DMS53 (cell line): ENCODE measurements at places on chromosomes 2 and 18.

DNA sequence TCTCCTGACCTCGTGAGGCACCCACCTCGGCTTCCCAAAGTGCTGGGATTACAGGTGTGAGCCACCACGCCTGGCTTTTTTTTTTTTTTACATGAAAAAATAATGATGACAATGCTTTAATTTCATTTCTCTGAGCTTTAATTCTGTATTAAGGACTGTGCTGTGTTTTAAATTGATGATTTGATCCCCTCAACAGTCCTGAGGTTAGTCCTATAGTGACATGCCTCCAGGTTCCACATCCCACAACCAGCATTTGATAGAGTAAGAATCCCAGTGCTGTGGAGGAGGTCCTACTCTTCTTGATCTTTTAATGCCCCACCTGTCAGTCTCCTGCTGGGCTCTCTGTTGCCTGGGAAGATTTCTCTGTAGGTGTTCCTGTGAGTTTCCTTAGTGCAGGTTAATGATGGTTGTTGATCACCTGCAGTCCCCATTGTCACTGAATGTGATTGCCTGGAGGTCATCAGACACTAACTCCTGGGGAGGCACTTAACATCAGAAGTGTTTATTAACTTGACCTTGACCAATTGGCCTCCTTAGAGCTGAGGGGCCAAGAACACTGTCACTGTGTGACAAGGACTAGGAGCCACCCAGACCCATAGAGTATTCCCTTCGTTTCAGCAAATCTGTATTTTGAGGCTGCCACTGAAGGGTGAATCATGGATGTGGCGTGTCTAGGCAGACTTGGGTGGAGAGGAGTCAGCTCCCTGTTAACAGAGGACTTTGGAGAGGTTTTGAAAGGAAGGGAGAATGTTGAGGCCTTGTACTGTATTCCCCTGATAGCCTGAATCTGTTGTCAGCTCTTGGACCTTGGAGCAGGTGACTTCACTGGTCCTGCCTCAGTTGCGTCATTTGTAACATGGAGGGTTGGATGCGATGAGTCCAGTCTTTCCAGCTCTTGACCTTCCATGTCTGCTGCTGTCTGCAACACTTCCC, 11.5 kb downstream of the ASAP2 start:
- no peak for DNase-seq

DNA sequence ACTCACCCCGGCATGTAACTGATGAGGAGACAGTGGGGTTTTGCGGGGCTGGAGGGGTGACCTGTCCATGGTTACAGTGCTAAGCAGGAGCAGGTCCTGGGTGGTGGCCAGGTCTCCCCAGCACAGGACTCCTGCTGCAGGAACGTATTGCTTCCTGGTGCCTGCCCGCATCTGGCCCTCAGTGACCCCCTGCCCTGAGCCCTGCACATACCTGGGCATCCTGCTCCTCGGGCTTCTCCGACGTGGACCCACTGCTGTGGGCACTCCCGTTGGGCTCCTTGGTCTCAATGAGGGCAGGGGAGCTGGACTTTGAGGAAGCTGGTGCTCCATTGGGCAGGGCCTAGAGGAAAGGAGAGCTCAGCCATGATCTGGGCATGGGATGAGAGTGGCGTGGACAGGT, 43.5 kb downstream of the CENPO start:
- no peak for DNase-seq

DNA sequence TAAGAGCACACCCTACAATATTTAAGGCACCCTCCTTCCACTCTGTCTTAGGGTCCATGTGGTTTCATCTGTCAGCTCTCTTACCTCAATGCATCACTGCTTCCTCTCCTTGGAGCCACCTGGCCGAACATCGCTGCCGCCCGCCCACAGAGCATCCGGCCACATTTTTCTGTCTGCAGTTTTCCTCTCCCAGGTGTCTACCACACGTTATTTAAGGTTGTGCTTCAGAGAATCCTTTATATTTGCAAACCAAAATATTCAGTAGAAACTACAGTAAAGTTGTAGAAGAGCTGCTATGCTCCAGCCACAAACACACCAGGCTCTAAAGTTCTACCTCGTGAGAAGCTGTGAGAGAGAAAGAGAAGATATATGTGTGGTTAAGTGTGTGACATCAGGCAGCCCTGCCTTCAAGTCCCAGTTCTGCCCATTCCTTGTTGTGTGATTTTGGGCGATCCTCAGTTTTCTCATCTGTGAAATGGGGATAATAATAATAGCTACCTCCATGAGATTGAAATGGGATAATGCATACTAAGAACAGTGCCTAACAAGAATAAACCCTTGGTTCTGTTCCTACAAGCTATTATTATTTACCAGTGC, 4.9 kb upstream of the STK17B start:
- no peak for DNase-seq

GRCh38 chr2:204917089-204917701, 371.9 kb downstream of the PARD3B start:
- no peak for DNase-seq

- DNase-seq, result no peak
Measured at GRCh38 chr18:79778291-79778791, 19.4 kb upstream of the KCNG2 start.

DNA sequence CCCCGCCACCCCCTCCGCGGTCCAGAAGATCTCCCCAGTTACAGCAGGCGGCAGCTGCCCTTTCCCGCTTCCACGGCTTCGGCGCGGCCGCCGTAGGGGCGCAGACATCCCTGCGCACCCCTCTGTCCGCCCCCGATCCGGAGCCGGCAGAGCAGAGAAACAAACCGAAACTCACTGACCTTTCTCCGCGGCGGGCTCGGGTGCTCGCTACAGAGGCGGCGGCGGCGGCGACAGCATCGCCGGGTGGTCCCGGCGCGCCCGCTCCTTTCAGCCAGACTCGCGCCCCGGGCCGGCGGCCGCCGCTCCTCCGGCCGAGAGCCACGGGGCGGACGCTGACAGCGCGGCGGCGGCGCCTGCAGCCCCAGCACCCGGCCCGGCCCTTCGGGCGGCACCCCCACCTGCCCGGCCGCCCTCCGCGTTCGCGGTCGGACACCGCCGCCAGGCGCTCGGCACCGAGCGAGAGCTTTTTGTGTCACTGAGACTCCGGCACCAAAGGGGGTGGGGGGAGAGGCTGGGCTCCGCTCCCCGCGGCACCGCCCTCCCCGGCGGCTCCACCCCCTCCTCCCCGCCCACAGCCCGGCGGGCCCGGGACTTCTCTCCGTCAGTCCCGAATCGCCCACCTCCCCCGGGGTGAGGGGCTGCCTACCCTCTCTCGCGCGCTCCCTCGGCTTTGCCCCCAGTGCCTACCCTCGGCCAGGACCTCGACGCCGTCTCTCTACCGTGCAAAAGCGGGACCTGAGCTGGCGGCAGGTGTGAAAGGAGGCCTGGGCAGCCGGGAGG, 1.4 kb upstream of the RNF152 start:
- peak; percentile 95 for DNase-seq

GRCh38 chr2:183195998-183196409, 71.8 kb downstream of the NUP35 start:
- no peak for DNase-seq

- no peak for DNase-seq
Measured at GRCh38 chr2:9944330-9944758, 7.1 kb upstream of the GRHL1 start.

DNA sequence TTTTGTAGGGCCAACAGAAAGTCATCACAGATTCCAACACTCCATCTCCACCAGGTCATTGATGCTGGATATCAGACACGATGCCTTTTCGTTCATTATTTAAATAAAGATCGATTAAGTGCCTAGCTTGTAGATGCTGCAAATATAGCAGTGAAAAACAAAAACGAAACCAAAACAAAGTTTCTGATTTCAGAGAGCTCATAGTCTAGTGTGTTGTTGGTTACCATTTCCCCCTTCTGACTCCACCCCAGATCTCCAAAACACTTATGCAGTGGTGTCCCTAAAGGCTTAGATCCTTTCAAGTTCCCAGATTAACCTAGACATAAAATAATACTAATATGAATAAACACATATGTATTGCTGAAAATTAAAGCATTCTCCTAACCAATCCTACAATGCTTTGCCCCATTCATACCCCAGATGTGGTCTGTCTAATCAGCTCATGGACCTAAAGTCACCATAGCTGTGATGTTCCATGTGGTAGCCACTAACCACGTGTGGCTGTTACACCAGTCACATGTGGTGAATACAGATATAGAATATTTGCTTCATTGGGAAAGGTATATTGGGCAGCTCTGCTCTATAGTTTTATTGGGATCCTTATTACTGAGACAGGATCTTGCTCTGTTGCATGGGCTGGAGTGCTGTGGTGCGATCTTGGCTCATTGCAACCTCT, 787.2 kb downstream of the TDRD15 start:
- DNase-seq, result no peak

- DNase-seq, result peak; percentile 92
Measured at GRCh38 chr2:71223767-71224333, 3.1 kb downstream of the PAIP2B start.

GRCh38 chr2:99794414-99794813, 304.6 kb upstream of the REV1 start:
- no peak for DNase-seq

DNA sequence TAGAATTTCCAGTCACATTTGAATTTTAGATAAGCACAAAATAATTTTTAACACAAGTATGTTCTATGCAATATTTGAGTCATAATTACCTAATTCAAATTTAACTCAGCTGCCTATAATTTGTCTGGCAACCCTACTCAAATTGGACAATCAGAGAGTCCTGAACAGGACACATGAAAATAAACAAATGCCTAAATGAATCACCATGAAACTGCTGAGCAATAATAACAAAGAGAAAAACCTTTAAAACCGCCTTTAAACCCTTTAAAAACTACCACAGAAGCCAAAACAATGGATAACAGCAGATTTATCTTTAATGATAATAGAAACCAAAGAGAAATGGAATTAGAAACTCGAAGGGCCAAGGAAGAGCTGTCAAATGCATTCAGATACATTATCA, 39.5 kb downstream of the ARL4C start:
- no peak for DNase-seq

GRCh38 chr18:78995740-78996395, 16.2 kb downstream of the SALL3 start:
- no peak for DNase-seq

DNA sequence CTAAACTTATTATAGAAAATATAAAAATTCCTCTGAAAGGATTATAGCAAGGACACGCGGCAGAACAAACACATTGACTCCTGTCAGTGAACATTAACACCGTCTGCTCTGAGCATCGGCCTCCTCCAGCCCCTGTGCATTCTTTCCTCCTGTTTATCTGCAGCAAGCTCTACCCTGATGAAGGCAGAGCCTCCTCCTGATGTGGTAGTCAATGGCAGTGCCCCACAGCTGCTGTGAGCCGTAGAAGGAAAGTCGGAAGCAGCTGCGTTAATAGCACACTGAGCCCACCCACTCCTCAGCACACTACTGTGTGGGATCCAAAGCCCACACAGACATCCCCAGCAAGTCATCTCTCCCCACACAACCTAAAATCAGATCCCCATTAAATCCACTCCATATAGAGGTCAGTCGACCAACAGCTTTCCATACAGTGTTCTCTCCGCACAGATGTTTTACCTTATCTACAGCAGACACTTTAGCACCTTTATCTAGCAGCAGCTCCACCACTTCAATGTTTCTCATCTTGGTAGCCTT, 41.0 kb downstream of the KIDINS220 start:
- no peak for DNase-seq

- DNase-seq, result no peak
Measured at GRCh38 chr2:238227587-238228032, 12.2 kb downstream of the HES6 start.

DNA sequence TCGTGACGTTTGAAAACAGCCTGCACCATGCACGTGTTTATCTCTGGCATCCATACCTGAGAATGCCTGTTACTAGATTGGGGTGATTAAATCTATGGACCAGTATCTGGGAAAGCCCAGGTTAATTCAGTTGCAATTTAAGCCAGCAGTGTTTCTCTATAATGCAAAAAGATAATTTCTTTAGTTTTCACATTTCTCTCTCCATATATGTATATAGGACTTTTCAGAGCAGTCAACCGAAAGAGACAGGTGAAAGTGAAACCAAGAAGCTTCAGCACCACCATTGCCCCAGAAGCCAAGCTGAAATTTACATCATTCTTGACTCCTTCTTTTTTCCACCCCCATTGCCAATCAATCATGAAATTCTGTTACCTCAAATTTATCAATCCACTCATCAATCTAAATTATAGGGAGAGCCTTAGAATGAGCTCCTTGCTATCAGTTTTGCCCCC, 2.7 kb upstream of the LRP2 start:
- DNase-seq, result peak; percentile 72

GRCh38 chr2:67065046-67065445, 332.1 kb upstream of the ETAA1 start:
- no peak for DNase-seq

GRCh38 chr2:141411419-141411818, 719.4 kb downstream of the LRP1B start:
- no peak for DNase-seq

DNA sequence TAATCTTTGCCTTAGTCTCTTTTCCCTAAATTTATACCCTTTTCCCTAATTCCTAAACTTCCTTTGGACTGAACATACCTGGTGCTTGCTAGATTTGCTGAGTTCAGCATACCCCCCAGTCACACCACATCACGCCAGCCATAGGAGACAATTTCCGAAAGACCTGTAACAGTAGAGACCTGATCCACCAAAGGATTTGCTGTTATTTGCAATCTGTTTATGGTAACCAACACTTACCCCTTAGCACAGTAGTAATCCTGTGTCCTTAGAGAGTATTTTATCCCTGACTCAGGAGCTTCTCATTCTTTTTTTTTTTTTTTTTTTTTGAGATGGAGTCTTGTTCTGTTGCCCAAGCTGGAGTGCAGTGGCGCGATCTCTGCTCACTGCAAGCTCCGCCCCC, 8.6 kb downstream of the PSMG2 start:
- DNase-seq, result no peak

DNA sequence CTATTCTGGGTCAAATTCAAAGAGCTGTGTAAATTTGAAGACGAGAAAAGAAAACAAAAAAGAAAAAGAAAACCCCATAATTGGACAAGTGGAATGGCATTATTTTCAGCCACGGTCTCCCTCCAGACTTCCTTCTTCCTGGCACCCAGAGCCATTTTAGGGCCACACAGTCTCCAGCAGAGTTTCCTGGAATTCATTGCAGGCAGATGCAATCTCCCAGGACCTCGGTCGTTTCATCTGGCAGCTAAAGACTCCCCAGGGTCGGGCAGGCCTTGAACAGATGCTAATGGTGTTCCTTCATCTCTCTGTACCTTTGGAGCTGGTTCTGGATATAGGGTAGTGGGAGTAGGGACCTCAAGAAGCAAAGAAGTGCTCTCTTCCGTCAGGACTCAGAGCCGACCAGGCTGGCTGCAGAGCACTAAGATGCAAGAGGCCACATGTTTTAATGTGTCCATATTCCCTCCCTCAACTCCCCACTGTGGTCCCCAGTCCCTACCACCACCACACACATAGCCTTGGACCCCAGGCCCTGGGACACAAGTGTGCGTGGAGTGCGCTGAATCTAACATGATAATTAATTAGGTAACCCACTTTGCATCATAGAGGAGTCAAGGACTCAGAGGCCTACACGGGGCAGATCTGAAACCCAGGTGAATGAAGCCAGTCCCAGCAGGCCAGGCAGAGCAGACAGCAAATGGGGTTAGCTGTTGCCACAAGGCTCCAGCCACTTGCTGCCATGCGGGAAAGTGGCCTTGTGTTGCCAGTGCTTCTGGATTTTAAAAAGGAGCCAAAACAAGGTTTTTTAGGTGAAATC, 109.3 kb upstream of the ATL2 start:
- no peak for DNase-seq
